ENCODE measurements at places on chromosomes 16 and 17. TPM values are rescaled to one million over a fixed set of nuclear protein-coding genes. Genes with fewer than 3 reads are reported as not detected.

The CD300H gene
- not detected for total RNA-seq

The LGALS9B gene
- not detected for total RNA-seq

The NDRG4 gene
- 21.1 TPM for total RNA-seq

The MMP25 gene
- under 0.01 TPM for total RNA-seq

The HBQ1 gene
- total RNA-seq = 3.9 TPM

The RPS6KB1 gene
- total RNA-seq = 19.5 TPM

The KRT12 gene
- total RNA-seq = not detected

The TBC1D3H gene
- not detected for total RNA-seq
